Stimulated activated CD4-positive, alpha-beta T cell treated with anti-CD3 and anti-CD28 coated beads, Interleukin-12 subunit alpha, Interleukin-12 subunit beta, amount 100 ng/mL, for 48 hours (primary cell): ENCODE measurements at places on chromosomes 16 and 17.

DNA sequence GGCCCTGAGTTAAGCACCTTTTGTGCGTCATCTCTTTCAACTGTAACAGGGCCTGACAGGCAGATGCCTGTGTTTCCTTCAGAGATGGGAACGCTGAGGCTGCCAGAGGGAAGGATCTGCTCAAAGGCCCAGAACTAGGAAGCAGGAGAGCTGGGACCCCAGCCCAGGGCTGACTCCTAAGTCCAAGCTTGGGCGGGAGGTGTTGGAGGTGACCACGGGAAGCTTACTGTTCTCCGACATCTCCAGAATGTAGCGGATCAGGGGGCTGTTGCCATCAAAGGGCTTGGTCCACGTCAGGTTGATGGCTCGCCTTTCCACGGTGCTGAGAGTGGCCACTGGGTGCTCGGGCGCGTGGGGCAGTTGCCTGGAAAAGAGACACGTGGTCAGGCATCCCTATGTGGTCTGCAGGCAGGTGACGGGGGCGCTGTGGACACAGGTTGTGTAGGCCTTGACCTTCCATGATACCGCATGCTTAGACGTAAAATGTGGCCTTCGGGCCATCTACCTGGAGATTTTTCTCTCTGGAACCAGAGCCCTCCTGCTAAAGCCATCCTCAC is 111.4 kb upstream of the CDC42EP4 start:
- no peak for DNase-seq

GRCh38 chr16:71746442-71747046 is 22.0 kb upstream of the PHLPP2 start:
- DNase-seq, result no peak

- no peak for DNase-seq
These were observed 680 bp downstream of the ZNF629 start for GRCh38 chr16:30786115-30786935.

DNA sequence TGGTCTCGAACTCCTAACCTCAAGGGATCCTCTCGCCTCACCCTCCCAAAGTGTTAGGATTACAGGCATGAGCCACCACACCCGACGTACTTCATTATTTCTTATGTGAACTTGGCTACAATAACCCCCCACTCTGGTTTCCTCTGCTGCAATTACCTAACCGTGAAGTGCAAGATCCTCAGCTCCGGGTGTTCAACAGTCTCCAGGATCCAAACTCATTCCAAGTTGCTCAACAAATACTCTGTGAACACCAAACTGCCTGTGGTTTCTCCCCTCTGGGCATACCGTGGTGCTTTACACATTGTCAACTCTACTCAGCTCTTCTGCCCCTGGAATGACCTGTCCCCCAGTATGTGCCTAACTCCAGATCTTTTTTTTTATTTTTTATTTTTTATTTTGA is 6.8 kb upstream of the SULT1A1 start:
- no peak for DNase-seq
